IMR-90 (cell line): ENCODE measurements at places on chromosomes 13 and 19.
A peak's percentile ranks its signal among the peaks of the same experiment; 100 is the strongest.

GRCh38 chr19:41944336-41944735, 14.8 kb downstream of the RABAC1 start:
- no peak for DNase-seq

DNA sequence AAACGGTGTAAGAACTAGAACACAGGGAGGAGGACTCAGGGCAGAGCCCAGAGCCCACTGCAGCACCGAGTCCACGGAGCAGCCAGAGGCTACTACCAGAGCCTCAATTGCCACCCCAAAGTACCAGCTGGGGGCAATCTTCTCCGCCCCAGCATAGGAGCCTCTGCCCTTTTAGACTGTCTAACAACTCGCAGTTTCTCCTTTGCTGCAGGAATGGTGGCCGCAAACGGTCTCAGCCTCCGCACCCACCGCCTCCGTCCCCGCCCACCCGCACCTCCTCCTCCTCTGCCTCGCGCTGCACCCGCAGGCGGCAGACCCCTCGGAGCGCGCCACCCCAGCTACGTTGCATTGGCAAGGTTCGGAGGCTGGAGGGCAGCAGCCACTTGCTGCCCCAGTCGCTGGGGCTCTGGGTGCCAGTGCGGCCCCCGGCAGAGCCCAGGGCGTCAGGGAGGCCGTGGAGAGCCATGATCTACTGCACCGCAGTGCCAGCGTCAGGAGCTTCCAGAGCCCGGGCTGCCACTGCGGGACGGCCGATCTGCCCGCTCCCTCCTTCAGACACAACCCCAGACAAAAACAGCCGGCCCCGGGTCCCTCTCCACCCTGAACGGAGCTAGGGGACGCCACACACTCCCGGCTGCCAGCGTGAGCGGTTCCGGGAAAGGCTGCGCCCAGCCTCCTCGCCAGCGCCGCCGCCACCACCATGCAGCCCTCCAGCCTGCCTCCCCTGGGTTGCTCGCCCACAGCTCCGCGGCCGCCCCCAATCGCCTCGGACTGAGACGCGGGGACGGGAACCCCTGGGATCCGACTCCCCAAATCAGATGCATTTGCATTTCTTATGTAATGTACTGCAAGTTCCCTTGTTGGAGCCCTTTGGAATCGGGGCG, 1.8 kb downstream of the FGF14 start:
- no peak for DNase-seq

- DNase-seq, result no peak
Measured at GRCh38 chr13:103510007-103510535, 443.9 kb upstream of the SLC10A2 start.

- no peak for DNase-seq
Measured at GRCh38 chr19:39307046-39307821, 11.0 kb downstream of the IFNL1 start.

DNA sequence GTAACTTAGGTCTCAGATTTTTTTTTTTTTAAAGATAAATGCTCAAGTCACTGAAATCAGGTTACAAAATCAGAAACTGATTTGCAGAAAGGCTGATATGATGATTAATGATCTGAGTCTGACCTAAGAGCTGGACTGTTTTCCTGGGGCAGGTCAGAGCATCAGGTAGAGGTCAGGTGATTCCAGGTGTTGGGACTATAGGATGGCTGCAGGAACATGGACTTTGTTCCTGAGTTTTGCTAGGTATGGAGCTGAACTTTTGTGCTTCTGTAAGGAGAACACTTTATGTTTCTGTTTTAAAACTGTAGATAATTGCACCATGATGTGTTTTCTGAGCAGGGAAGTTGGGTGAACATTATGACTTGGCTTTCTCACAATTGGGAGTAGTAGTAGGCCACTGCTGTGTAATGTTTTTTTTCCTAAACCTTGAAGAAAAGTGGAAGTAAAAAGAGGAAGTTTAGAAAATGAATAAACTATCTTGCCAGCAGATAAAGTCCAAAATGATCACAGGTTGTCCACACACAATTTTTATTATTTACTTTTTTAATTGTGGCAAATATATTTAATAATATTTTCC, 297.2 kb downstream of the DCT start:
- no peak for DNase-seq

DNA sequence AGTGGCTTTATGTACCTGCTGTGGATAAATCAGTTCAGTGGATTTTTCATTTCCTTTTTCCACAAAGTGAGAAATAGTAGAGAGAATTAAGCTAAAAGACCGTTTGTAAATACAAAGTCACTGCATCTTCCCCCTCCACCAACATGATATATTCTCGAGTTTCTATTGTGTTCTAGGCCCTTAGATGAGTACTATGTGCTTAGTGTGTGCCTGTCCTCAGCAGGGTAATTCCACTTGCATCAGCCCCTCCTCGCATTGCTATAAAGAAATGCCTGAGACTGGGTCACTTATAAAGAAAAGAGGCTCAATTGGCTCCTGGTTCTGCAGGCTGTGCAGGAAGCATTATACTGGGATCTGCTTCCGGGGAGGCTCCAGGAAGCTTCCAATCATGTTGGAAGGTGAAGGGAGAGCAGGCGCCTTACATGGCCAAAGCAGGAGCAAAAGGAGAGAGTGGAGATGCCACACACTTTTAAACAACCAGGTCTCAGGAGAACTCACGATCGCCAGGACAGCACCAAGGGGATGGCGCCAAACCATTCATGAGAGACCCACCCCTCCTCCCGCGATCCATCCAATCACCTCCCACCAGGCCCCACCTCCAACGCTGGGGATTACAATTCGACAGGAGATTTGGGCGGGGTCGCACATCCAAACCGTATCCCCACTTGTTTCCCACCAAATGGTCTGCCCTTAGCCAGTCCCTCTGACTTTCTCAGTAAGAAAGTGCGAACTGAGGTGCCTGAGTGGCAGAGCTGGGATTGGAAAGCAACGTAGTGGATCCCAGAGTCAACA, 102.3 kb upstream of the ABCC4 start:
- DNase-seq, result no peak

DNA sequence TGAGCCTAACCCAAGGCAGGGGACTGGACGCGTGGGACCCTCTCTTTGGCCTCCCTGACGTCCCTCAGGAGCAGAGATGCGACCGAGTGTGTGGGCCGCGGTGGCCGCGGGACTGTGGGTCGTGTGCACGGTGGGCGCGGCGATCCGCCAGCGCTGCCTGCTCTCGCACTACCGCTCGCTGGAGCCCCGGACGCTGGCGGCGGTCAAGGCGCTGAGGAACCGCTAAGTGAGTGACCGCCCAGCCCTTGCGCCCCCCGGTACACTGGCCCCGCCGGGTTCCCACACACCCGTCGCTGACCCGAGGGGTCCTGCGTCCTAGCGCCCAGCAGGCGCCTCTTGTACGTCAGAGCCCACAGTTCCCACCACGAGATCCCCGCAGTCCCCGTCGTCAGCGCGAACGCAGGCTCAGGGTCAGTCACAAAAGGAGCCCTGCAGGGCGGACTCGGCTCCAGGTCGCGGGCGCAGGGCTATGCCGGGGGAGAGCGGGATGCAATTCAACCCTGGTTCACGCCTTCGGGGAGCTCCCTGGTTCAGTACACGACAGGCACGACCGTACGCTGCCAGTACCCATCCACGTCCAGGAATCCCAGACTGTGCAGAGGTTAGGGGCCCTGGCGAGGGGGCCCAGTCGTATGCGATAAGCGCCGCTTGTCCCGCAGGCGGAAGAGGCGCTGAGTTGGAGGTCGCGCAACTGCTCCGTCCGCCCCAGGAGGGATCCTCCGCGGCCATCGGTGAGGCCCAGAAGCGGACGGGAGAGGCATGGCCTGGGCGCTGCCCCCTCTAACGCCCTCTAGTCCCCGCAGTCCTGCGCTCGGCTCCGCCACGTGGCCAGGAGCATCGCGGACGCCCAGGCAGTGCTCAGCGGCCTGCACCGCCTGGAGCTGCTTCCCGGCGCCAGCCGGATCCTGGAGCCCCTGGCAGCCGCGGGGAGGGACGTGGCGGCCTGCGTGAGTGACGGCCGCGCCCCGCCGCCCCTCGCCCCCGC, 3.6 kb upstream of the IFNL2 start:
- no peak for DNase-seq

DNA sequence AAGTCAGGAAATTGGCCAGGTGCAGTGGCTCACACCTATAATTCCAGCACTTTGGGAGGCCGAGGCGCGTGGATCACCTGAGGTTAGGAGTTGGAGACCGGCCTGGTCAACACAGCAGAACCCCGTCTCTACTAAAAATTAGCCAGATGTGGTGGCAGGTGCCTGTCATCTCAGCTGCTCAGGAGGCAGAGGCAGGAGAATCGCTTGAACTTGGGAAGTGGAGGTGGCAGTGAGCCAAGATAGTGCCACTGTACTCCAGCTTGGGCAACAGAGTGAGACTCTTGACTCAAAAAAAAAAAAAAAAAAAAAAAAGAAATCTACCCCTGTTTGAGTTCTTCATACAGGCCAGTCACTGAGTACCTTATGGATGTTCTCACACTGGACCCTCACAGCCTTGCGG, 42.0 kb downstream of the SLC15A1 start:
- no peak for DNase-seq

- DNase-seq, result no peak
Measured at GRCh38 chr13:108257248-108257647, 12.3 kb upstream of the TNFSF13B start.

GRCh38 chr13:42380420-42381164, 108.6 kb downstream of the AKAP11 start:
- no peak for DNase-seq

DNA sequence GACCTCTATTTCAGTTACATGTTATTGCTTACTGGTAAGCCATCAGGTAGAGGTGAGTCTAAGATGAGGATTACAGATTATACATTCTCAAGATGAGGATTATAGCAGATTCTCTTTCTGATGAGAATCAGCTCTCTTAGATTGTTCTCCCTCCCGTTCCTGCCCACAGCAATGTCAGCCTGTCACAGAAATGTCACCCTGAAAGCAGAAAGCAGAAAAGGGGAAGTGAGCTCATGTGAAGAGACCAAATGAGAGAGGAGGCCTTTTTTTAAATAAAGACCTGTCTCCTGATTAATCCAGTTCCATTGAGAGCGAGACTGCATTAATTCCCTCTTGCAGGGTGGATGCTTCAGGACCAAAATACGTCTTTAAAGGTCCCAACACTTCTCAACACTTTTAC, 445.6 kb downstream of the KCTD12 start:
- no peak for DNase-seq

GRCh38 chr13:78161266-78161665, 242.6 kb upstream of the EDNRB start:
- DNase-seq, result no peak

GRCh38 chr13:82647540-82647939, 1234.7 kb downstream of the SLITRK1 start:
- DNase-seq, result no peak

DNA sequence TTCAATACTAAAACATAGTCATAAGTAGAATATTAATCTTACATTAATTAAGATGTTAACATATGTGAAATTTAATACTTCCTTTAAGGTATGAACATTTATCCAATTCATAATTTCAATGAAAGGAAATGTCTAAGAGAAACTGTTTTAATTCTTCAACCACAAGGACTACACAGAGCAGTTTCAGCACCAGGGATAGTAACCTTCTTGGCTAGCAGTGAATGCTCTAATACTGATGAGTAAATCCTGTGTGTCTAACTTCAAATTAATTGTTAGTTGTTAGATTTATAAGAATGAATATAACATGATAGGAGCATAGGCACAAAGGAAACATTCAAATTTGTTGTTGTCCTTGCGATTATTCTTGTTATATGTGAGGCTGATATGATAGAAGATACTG, 15.6 kb upstream of the NBEA start:
- DNase-seq, result peak; percentile 47
